ENCODE measurements at places on chromosomes 4 and X.

DNA sequence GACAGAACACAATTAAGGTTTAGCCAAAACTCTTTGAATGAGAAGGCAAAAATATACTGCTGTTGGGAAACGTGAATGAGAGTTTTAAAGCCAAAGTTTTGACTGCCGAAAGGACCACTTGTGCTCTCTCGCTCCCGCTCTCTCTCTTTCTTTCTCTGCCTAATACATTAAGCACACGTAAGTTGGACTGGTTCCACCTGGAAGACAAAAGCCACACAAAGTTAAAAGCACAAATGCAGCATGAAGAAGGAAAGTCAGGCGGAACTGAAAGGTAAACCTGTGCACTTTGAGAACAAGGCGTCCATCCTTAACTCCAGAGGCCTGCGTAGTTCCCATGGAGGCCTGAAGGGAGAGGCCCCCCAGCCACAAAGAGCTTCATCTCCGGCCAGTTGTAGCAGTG, 1.9 kb downstream of the DCAF12L2 start:
- DNase-seq: no peak

DNA sequence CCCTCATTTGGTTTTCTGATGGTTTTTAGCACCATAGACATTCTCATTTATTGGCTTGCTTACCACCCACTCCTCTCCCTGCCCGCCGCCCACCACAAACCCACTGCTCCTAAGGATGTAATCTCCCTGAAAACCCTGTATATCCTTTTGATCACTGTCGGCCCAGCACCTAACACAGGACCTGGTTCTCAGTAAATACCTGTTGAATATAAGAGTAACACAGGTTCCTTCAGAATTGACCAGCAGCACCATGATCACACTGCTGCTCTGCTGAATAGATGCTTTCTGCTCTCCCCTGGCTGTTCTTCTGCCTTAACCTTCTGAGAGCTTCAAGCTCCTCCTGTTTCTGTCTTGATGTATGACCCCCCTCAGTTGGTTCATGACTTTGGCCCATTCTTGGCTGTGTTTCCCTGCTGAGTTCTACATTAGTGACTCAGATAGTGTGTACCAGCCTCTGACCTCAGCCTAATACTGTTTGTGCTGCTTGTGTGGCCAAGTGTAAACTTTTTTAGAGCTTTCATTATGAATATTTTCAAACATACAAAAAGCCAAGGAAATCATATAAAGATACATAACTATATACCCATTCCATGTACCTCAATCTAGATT, 265.3 kb downstream of the FRMPD4 start:
- DNase-seq: no peak

- DNase-seq: no peak
Measured at GRCh38 chrX:101397779-101398178, 7.0 kb downstream of the RPL36A start.

DNA sequence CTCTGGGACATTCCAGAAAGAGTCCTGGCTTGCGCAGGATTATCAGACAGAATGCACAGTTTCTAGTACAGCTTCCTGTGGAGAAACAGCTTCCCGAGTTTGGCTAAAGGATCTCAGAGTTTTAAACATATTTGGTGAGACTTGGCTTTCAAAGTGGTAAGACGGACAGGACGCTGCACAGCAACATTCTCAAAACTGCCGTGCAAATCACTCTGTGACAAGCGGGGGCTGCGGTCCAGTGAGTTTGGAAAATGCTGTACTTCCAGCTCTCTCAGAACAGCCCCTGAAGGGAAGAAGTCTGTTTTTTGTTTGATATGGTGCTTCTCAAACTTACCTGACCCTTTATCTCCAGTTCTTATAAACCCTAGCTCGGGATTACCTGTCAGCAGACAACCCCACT, 18.1 kb downstream of the LGI2 start:
- no peak for DNase-seq

GRCh38 chr4:177047851-177048174, 255.1 kb upstream of the VEGFC start:
- no peak for DNase-seq

DNA sequence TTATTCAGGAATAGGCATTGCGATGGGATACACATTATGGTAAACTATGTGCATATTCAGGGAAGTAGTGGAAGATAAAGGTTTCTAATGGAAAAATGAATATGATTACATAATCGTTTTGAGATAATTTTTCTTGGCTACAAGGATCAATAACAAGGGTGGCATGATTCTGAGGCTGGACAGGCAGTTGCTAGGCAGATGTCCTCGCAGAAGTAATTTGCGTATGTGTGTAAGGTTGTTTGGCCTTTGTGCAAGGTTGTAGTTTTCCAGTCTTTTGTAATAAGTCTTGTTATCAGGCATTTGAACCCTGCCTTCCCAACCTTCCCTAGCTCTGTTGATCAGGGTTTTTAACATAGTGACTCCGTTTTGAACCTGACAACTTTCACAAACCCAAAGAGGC, 59.7 kb downstream of the RGS12 start:
- DNase-seq: no peak

DNA sequence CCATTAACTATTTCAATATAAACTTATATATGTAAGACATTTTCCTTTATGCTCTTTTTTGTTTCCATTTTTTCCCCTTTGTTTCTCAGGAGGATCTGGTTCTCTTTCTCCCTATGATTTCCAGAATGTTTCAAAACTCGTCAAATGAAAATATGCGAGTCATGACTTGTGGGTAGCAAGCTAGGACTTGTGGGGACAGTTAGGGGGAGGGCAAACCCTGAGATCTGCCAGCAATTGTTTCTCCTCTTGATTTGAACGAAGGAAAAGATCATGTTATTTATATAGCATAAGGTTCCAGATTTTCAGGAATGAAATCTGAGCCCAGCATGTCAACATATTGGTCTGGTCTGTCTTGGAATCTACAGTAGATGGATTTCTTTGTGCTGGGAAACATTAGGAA, 28.9 kb upstream of the GPC4 start:
- no peak for DNase-seq

DNA sequence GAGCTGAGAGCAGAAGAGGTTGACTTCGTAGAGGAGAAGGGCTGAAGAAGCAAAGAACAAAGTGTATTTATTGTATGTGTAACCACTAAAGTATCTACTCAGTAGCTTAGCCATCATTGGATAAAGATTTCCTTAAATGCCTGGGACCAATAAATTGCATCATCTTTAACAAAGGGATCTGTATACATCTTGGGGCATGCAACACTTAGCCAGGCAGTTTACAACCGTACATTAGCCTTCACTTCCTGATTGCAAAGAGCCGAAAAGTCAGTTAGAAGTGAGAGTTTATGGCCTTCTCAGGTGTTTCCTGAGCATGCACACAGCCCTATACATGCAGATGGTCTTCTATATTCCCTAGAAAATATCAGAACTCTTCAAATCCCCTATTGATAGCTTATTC, 68.0 kb upstream of the MAGED1 start:
- DNase-seq: no peak

All from stimulated activated CD8-positive, alpha-beta memory T cell treated with anti-CD3 and anti-CD28 coated beads, Interleukin-4, amount 100 ng/mL, for 4 hours (primary cell).